ENCODE measurements at places on chromosomes 12 and 14.

DNA sequence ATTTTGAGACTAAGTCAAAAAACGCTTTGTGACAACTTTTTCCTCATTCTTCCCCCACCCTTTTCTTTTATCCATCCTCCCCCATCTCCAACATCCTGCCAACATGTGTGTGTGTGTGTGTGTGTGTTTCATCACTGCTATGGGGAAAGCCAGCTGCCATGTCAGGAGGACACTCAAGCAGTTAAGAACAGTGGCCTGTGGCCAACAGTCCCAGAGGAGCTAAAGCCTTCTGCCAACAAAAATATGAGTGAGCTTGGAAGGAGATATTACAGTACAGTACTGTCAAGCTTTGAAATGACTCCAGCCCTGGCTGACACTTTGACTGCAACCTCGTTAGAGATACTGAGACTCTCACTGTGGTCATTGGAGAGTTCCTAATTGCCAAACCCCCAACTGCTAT, 5.0 kb upstream of the CSRP2 start:
- no peak for DNase-seq

DNA sequence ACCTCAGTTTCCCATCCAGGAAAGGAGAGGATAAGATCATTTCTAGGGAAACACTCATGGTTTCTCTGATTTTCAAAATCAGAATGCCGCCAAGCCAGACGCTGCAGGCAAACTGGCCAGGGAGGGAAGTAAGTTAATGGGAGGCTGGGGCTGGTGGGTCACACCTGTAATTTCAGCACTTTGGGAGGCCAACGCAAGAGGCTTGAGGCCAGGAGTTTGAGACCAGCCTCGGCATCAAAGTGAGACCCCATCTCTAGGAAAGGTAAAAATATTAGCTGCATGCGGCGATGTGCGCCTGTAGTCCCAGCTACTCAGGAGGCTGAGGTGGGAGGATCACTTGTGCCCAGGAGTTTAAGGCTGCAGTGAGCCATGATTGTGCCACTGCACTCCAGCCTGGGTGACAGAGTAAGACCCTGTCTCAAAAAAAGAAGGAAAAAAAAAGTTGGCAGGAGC, 587 bp downstream of the SELPLG start:
- DNase-seq, result no peak

DNA sequence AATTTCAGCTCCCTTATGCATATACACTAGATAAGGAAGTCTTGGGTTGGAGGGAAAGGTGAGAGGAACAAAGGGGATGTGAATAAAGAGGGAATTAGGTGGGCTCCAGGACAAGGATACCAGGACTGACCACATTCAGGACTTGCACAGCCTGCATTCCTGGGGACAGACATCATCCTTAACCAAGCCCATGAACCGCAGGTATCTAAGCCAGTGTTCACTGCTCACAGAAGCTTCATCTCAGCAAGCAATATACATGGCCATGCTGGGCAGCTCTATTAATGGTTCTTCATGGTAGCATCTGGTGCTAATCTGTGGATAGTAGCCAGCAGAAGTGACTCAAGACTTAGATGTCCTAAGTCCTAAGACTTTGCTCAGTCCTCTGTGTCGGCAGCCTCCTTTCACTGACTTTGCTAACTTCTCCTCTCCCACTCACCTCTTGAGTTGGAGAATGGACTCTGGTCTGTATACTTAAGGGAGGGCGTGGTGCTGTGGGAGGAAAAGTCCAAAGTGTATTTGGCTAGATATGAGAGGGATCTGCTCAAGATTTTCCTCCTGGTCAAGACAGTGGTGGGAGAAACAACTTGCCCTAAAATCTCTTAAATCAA, 136.1 kb downstream of the ASCL1 start:
- DNase-seq, result no peak

GRCh38 chr12:3255057-3255456, 177.9 kb downstream of the TSPAN9 start:
- no peak for DNase-seq

DNA sequence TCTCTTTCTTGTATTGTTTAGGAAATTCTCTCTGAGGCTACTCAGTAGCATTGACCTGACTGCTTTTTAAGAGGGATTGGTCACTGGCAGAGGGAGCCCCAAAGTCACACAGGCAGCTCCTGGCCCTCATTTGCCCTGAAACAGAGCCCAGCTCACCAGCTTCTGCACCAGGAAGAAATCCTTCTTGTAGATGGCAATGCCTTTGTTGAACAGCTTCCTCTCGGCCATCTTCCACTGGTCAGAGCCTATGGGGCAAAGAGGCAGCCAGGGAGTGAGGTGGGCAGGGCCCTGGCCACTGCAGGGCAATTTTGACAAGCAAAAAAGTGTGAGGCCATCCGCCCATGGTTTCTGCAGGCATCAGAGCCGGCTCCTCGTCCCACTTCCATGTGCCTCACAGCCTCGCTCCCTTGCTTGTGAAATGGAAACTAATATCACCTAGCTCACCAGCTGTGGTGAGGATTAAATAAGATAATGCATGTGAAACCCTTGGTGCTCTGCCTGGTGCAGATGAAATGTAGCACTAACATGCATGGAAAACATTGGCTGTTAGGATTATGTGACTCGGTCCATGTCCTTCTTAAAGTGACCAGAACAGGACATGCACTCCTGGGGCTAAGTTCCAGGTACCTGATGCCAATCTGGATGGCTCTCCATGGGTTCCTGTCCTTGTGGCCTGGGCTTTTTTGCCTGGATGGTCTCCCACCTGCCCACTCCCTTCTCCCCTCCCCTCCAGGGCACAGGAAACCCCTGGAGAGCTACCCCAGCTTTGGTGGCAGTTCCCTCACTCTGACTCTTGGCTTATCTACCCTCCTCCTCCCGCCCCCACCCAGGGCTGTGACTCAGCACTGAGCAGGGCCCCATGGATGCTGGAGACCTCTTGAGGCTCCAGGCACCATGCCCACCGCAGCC, 11.2 kb upstream of the PNMA1 start:
- DNase-seq, result no peak

DNA sequence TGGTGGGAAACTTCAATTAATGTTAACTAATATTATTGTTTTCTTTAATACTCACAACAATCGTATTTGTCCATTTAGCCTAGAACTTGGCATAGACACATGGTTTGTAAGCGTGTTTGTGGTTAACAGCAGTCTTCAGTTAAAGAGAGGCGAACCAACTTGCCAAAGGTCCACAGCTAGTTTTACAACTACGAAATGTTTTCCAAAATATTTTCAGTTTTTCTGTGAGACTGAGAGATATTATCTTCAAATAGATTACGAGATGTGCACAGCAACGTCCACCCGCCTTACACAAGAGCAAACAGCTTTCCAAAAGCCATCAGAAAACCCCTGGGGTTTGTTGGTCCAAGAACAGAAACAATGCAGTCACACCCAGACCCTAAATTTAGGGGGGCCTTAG, 58.6 kb upstream of the RASSF3 start:
- DNase-seq, result no peak

DNA sequence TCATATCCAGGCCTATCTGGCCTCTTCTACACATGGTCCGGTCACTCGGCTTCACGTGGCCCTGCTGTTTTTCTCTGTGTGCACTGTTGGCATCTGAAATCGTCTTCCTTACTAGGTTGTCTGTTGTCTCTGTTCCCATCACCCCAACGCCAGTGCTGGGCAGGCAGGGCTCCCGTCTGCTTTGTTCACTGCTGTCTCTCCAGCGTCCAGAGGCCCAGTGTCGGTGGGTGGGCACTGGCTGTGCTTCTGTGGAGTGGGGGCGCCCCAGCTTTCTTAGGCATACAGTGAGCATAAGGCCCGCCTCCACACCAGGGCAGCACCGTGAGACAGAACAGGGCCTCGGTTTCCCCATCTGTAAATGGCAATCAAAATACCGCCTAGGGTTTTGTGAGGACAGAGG, 153.1 kb downstream of the BCL11B start:
- DNase-seq, result no peak

- DNase-seq, result no peak
Measured at GRCh38 chr14:60495946-60496345, 10.1 kb upstream of the C14orf39 start.

DNA sequence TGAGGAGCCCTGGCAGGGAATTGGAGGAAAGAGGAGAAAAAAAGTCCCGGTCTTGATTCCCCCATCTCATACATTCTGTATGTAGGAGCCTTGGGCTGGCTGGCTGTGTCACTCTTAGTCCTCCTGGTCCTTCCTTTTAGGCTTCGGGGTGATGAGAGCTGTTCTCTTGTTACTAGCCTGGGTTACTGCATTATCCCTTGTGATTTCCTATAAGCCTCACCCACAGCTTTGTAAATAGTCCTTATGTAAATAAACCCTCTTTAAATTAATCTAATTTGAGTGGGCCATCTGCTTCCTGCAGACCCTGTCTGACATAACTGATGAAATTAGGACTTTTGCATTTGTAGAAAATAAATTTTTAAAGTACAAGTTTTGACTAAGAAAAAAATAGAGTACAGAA, 19.2 kb downstream of the DNM1L start:
- DNase-seq, result no peak

- DNase-seq, result no peak
Measured at GRCh38 chr14:39038542-39038941, 64.5 kb downstream of the SEC23A start.

GRCh38 chr12:73589220-73589619, 948.4 kb upstream of the ATXN7L3B start:
- no peak for DNase-seq

DNA sequence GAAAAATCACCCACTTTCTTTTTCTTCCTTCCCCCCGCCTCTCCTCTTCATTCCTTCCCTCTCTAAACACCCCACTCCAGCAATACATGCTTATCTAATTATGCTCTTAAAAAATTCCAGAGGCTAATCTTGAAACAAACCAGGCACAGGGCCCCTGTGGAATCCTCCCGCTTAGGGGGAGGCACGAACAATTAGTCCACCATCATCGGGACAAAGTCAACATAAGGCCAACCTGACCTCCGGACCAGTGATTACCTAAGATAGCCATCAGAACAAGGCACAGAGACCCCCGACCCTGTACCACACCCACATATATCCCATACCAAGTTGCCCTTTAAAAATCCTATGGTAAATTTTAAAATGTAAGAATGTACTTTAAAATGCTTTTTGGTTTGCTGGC, 47.1 kb downstream of the KIF21A start:
- no peak for DNase-seq

- no peak for DNase-seq
Measured at GRCh38 chr14:21096438-21096837, 2.0 kb downstream of the ZNF219 start.

DNA sequence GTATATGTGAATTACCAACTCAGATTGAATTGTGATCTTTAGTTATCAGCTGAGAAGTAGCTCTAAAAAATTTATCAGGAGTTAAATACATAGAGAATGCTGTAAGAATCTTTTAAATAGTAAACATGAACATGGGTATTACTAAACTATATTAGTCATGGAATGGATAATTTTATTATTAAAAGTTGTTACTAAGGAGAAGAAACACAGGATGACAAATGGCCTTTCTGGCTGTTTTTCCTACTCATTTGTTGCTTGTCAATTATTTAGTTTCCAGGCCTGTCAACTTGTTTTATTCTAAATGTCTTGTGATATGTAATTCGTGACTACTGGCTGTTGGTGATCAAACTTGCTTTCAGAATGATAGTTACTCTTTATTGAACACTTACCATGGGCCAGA, 58.7 kb downstream of the KTN1 start:
- no peak for DNase-seq

- DNase-seq, result no peak
Measured at GRCh38 chr12:120264904-120265472, 542 bp downstream of the PXN start.

DNA sequence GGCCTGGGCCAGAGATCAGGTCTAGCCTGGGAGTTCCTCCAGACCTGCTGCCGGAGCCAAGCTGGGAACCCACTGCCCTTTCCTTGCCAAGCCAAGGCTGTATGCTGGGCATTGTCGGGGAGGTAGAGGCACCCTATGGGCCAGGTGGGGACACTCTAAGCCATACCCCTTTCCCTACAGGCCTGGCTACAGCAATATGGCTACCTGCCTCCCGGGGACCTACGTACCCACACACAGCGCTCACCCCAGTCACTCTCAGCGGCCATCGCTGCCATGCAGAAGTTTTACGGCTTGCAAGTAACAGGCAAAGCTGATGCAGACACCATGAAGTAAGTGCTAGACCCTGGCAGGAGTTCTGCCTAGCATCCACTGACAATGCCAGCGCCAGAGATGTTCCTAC, 4.9 kb downstream of the MMP14 start:
- no peak for DNase-seq

DNA sequence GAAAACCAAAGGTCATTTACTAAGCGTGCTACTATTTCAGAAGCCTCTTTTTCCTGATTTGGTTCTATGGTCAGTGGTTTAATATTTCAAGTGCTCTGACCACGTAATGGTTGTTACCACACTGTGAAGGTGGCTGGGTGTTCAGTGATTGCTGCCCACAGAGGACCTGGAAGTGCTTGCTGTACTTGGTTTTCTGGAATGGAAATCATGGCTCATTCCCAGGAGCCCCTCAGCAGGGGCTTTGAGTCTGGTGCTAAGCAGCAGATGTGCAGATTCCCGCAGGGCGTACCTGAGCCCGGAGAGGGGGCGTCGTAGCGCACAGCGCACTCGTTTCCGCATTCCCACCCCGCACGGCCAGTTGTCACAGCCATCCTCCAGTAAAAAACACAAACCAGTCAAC, 50.5 kb downstream of the TRAF3 start:
- DNase-seq, result no peak

GRCh38 chr14:69483765-69484443, 624 bp upstream of the PLEKHD1 start:
- no peak for DNase-seq

DNA sequence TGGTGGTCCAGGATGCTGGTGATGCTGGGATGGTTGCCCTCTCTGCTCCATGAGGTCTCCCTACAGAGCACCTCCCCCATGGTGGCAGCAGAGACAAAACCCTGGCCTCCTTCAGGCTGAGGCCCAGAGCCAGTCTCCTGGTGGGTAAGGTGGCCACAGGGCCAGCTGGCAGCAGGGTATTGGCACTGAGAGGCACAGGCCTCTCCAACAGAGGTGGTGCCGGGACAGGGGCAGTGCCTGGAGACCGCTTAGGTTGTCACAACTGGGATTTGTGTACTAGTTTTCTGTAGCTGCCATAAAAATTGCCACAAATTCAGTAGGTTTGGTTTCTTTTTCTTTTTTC, 6.1 kb upstream of the MTA1 start:
- DNase-seq, result no peak

- no peak for DNase-seq
Measured at GRCh38 chr12:52945389-52946232, 3.3 kb upstream of the KRT18 start.

- DNase-seq, result no peak
Measured at GRCh38 chr12:68324531-68324930, 7.6 kb downstream of the MDM1 start.

DNA sequence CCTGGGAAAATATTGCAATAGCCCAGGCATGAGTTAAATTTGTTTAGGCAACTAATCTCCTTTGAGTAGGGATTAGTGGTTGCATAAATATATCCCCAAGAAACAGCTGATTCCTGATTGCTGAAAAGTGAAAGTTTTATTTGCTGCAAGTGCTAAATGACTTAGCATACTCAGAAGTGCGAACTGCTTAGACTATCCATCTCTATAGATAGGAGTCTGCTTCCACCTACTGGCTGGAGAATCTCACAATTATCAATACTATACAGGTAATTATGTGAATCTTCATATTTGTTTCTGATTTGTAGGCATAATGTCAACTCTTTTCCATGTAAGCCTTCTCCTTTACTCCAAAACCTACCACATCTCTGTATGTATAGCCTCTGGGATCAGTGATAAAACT, 12.0 kb upstream of the SLCO1B3 start:
- no peak for DNase-seq

Data from activated T-helper 1 cell treated with anti-CD3 and anti-CD28 coated beads, Interleukin-2, amount 50 U/mL, for 16 hours (primary cell).